Activated T-cell treated with anti-CD3 and anti-CD28 coated beads, Interleukin-2, amount 50 U/mL, for 24 hours (primary cell): ENCODE measurements at places on chromosomes 7 and 10.

- no peak for DNase-seq
These were observed 579 bp downstream of the IDI1 start for GRCh38 chr10:1048349-1048731.

DNA sequence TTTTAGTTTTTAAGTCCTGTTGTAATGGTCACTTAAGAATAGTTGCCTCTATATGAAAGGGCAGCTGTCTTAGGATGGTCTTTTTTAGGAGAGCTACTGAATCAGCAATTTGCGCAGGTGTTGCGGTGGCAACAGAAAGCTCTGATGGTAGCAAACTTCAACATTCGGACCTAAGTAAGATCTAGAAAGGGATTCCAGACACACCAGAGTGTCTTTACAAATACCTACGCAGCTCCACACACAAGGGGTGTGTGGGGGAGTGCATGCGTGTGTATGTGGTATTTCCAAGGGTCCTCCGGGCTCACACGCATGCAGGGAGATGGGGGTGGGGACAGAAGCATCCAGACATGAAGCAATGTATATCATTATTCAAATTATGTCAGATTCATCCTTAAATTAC is 438.6 kb upstream of the MGMT start:
- DNase-seq = no peak

DNA sequence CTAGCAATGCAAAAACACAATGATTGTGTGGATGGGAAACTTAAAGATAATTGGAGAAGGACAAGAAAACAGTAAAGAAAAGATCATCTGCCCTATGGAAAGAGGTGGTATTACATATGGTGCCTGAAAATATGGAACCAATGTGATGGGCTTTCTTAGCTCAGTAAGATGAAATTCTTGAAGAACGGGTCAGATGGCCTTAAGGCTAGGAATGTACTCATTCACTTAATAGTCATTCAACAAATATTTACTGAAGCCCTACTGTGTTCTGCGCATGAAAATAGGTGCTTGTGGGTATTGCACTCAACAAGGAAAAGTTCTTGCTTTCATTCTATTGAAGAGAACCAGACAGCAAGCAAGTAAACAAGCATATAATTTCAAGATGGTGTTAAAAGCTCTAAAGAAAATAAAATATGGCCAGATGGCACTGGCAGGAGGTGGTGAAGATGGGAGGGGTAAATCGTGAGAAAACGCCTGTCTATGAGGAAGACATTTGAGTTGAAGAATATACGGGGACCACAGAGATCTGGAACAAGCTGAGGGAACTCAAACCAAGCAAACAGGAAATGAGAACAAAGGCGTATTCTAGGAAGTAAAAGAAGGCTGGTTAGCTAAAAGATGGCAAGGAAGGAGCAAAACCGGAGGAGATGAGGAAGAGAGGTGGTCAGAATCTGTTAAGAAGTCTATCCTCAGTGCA is 179.7 kb downstream of the ANK3 start:
- no peak for DNase-seq

DNA sequence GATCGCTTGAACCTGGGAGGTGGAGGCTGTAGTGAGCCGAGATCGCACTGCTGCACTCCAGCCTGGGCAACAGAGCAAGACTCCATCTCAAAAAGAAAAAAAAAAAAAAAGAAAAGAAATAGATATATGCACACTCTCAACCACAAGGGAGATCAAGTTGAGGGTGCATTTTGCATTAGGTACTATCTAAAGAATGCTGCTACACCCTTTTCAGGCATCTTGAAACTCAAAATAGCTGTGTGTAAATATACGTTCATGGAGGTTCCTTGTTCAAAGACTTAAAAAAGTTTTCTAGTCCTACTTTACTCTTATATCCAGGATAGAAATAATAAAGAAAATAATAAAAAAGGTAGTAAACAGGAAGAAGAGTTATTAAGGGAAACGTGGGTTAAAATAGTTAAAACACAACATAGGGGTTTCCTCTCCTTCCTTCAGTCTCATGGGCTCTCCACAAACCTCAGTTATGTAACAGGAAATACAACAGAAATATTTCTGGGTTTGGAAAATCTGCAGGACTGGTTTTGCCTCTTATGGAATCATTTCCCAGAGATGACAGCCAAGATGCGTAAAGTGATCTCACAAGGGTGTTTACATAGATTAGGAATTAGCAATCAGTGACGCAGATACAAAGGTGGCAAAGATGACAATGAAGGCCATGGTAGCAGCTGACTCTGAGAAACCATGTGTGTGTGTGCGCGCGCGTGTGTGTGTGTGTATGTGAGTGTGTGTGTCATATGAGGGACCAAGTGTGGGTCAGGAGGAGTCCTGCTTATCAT is 15.1 kb downstream of the STEAP4 start:
- no peak for DNase-seq

DNA sequence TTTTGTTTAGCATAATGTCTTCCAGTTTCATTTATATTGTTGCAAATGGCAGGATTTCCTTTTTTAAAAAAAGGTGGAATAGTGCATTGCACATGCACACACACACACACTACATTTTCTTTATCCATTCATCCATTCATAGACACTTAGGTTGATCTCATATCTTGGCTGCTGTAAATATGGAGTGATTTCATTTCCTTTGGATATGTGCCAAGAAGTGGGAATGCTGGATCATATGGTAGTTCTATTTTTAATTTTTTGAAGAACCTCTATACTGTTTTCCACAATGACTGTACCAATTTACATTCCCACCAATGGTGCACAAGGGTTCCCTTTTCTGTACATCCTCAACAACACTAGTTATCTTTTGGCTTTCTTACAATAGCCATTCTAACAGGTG is 68.9 kb downstream of the EBLN1 start:
- no peak for DNase-seq

- DNase-seq = no peak
These were observed 686 bp downstream of the ABI1 start for GRCh38 chr10:26860102-26860442.

DNA sequence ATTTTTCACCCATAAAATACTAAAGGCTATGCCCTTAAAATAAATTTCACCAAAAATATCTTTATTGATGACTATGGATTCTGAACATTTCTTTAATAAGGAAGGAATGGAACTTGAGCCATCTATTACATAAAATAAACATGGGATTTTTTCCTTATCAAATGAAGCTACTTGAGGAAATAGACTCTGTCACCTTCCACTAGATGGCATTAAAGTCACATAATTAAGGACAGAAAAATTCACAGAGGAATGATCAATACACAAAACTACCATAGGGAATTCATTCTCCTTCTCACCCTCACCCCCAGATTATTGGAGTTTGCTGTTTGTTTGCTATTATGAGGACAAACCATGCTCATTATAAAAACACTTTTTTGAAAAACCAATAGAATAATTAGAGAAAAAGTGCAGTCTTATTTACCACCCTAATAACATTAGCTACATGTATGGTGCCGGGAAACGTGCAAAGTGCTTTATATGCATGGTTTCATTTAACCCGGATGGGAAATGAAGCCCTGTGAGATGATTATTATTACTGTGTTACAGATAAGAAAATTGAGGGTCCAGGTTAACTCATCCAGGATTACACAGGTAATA is 21.1 kb upstream of the FOXI2 start:
- no peak for DNase-seq

DNA sequence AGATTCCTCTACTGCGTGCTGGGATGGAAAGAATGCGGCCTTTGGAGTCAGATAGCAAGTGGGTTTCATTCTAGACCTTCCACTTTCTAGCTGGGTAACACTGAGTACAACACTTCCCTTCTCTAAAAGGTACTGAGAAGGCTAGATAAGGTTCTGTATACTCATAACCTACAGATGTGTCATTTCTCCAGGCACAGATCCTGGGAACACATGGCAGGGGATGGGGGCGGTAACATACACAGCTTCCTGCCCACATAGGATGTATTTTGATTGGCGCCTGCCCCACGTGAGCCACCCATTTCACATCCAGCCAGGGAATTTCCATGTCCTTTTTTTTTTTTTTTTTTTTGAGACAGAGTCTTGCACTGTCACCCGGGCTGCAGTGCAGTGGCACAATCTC is 31.8 kb downstream of the KLRG2 start:
- no peak for DNase-seq

DNA sequence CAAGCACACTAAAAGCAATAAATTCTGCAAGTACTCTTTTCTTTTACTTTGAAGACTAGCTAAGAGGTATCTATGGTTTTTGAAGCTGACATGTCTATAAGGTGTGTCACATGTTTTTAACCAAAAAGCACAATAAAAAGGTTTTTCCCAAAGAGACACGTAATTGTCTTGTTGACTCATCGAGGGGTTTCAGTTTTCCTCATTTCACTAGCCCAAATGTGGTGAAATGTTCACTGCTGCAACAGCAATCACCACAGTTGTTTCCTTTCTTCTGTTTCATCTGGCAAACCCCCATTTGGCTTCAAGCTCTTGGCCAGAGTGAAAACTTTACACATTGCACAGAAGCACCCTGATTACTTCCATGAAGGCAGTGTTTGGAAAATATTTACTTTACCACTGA is 3.8 kb upstream of the HOXA4 start:
- no peak for DNase-seq

DNA sequence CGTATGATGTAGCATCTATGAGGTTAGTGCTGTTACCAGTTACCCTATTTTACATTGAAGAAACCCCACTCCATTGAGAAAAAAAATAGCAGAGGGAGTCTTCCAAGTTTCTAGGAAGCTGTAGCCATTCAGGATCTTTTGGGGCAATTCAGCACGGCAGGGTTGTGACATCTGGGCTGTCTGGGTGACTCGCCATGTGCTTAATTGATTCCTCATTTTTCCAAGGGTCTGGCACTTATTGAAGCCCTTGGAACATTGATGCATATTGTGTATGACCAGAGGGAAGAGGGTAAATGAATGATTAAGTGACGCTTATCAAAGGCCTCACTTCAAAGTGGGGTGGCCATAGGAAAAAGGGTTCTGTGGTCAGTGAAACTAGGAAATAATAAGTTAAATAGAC is 248.7 kb downstream of the ARHGAP12 start:
- DNase-seq = no peak

DNA sequence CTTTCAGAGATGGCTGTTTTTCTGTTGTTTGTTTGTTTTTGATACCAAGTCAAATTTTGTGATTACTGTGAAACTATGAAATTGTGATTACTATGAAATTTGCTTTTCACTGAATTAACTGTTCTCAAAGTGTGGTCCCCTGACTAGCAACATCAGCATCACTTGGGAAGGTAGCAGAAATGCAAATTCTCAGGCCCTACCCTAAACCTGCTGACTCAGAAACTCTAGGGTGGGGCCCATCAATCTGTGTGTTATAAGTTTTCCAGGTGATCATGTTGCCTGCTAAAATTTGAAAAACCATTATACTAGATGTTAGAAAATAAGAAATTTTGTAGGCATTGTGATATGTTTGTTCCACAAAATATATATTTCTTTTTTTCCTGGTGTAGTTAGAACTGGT is 1.2 kb downstream of the IFIT1B start:
- DNase-seq = no peak

- DNase-seq = no peak
These were observed 181.9 kb downstream of the CYP26A1 start for GRCh38 chr10:93255546-93255945.

DNA sequence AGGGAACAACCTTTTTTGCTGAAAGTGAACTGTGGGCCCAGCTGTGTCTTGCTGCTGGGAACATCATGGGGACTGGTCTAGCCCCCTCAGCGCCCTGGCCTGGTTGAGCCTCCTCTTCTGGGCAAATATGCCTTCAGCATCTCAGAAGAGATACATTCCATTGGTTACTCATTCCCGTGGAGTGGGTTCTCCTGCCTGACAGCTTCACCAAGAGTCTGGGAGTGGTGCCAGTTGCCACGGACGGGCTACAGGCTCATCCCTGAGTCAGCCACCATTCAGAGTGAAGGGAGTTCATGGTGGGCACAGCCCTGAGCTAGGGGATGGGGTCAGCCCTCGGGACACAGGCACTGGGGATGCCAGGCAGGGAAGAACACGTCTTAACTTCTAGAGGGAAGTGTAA is 81.9 kb downstream of the RAMP3 start:
- no peak for DNase-seq

GRCh38 chr10:69069090-69070042 is 18.5 kb upstream of the SRGN start:
- DNase-seq = no peak
